ENCODE measurements at places on chromosomes 3 and 15. TPM values are rescaled to one million over a fixed set of nuclear protein-coding genes. Genes with fewer than 3 reads are reported as not detected.

DNA sequence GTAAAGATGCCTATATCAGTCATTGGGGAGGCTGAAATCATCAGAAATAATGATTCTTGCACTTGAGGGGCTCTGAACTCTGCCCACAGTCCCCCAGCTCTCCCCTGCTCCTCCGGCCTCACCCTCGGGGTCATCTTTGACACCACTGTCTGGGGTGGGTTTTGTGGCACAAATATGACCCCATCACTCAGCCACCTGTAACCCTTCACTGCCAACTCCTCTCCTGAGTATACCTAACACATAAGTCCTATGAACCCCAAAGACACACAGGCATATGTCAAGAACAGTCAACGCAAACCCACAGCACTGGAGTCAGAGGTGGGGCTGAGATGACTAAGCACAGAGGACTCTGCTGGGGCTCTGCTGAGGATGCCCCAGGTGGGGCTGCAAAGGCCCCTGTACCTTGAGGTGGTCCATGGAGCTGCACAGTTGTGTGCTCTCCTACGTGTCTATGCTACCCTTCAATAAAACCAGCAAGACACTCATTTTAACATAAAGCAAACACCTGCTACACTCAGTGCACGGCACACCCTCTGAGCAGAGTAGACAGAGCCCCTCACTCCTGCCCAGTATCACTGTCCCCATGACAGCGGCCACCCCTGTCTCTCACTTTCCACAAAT, 29.9 kb downstream of the SLC41A3 start:
- H3K27me3 ChIP-seq = no peaks in the 10 kb centered on the region
- DNase-seq = no peak
- no peaks in the 10 kb centered on the region for H3K36me3 ChIP-seq
- H3K27ac ChIP-seq = no peak overlapping the region
- no peaks in the 10 kb centered on the region for H3K4me1 ChIP-seq
- H3K4me3 ChIP-seq = no peak overlapping the region

GRCh38 chr15:90869140-90869541, 753 bp downstream of the FURIN start:
- no peak for DNase-seq
- peak overlapping the region; percentile 91 for H3K27ac ChIP-seq
- peaks cover 25% of the 10 kb centered on the region for H3K4me1 ChIP-seq
- H3K36me3 ChIP-seq = no peaks in the 10 kb centered on the region
- no peak overlapping the region for H3K4me3 ChIP-seq

DNA sequence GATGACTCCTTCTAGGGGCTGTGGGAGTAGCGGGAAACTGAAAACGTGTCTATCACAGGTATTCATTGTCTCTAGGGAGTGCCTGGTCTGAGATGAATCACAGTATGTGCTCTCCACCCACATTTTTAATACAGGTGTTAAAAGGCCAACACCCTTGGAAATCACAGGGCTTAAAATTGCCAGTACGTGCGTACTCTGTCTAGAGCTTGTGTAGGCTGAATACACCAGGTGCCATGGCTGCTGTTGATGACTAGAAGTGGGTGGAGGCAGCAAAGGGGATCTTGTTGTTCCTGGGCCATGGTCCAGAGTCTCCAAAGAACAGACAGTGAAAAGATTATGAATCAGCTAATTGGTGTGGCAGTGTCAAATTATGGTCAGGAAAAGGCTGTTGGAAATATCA, 35.1 kb upstream of the P3H2 start:
- H3K27me3 ChIP-seq = no peaks in the 10 kb centered on the region
- no peak overlapping the region for H3K27ac ChIP-seq
- no peak overlapping the region for H3K4me3 ChIP-seq

GRCh38 chr3:160183345-160184076, 41.7 kb upstream of the C3orf80 start:
- H3K27ac ChIP-seq = peak overlapping the region; percentile 76
- H3K4me1 ChIP-seq = peaks cover 47% of the 10 kb centered on the region
- no peak for DNase-seq

CILP gene
- polyA plus RNA-seq = 0.92 TPM
